LHCN-M2 (cell line): ENCODE measurements at places on chromosomes 2 and 18. TPM values are rescaled to one million over a fixed set of nuclear protein-coding genes. Genes with fewer than 3 reads are reported as not detected.
A peak's percentile ranks its signal among the peaks of the same experiment; 100 is the strongest.

DNA sequence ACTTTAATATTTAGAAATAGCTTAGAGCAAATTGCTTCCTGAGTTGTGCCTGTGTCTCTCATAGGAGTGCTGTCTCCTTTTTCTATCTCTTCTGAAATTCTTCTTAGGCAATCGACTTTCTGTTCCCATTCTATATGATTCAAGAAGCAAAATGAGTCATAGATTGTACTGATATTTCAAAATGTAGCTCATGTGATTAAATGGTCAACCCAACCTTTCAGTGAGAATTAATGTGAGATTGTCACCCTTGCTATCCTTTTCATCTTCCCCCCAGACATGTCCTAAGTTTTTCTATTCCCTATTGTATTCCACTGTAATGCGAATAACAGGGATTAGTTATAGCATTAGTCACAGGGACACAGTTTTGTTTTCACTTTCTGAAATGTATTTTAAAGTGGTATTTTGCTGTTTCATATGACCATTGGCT lies 413.6 kb downstream of the THSD7B start:
- peak; percentile 69 for DNase-seq

- no peak for DNase-seq
These were observed 54.6 kb downstream of the GATA6 start for GRCh38 chr18:22223965-22224322.

DNA sequence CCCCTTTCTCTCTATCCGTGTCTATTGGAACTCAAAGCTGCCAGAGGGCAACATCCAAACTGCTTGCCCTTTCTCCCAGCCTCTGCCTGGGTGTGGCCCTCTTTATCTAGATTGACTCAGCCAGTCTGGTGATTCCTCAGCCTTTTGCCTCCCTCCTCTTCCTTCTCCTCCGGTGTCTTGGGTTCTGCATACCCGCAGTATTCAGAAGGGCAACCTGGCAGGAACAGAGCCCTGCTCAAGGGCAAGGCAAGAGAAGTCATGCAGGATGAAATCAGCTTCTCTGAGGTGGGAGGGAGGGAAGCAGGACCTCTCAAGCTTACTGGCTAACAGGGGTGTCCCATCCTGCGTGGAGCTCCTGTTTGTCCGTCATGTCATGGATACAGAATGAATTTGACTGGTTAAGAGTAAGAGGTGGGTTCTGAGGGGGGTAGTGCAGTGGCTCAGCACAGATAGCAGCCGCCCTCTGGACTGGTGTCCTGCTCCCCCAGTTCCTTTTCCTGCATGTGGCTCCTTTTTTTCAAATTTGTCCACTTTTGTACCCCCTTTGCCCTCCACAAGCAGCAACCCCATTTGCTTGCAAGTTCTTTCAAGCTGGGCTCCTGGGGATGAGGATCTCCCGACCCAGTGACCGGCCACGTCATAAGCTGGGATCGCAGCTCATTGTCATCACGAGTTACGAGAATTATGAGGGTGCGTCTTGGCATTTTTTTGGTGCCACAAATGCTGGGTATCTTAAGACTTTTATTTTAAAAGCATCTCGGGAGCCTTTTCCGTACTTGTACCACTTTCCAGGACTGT lies 154.1 kb downstream of the FHOD3 start:
- DNase-seq: no peak

GRCh38 chr2:207873794-207874193 lies 104.1 kb upstream of the FZD5 start:
- DNase-seq: no peak

DNA sequence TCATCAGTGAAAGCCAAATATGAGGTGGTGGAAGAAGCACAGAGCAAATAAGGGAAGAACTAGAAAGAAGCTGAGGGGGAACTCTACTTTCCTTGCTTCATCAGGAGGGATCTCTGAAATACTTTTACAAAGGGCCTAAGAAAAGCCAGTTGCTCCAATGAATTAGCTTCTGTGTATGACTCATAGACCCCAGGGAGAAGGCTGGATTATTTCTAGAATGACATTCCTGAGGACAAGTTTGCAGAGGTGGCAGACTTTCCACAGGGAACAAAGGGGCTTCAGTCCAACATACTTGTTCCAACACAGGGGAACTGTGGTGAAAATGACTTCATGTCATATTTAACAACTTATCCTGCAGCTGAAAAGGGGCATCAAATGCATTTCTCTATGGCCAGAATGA lies 29.0 kb downstream of the DOK1 start:
- DNase-seq: peak; percentile 86

DNA sequence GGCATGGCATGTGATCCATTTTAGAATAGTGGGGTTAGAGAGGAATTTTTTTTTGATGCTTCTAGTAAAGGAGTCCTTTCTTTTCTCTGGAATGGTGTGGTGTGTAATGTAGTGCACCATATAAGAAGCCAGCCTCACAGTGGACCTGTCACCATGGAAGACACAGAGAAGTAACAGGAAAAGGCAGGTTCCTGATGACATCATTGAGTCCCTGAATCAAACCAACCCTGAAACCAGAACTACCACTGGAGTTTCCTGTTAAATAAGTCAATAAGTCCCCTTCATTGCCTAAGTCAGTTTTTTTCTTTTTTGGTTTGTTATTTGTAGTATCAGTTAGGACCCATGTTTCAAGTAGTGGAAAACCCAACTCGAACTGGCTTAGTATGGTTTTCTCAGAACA lies 11.9 kb downstream of the ADCYAP1 start:
- DNase-seq: no peak

The PROM2 gene
- total RNA-seq: 0.06 TPM in 2 replicates

- DNase-seq: no peak
These were observed 543.7 kb downstream of the XIRP2 start for GRCh38 chr2:167431949-167432348.

DNA sequence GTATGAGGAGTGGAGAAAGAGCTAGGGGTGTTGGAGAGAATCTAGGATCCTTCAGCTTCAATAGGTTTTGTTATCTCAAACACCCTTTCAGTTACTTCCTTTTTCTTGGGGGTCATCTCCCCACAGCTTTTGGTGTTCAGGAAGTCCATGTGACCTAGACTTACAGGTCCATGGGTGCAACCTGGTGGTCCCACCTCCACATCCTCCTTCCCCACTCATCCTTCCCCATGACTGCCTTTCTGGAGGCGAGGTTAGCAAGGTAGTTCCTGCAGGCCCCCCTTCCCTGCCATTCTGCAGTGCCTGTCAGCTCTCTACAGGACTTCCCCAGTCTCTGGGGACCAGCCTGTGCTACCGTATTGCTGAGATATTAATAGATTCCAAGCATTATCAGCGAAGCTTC lies 107.6 kb downstream of the TMEM17 start:
- no peak for DNase-seq

- no peak for DNase-seq
These were observed 2.8 kb downstream of the SLC30A6 start for GRCh38 chr2:32168513-32168912.

The THADA gene
- total RNA-seq: 16.4 and 20.2 TPM in 2 replicates

GRCh38 chr2:173196080-173196479 lies 120.4 kb downstream of the MAP3K20 start:
- no peak for DNase-seq

The RMDN2 gene
- total RNA-seq: 4.9 and 6.5 TPM in 2 replicates

- no peak for DNase-seq
These were observed 77.0 kb upstream of the ST8SIA5 start for GRCh38 chr18:46833899-46834298.

DNA sequence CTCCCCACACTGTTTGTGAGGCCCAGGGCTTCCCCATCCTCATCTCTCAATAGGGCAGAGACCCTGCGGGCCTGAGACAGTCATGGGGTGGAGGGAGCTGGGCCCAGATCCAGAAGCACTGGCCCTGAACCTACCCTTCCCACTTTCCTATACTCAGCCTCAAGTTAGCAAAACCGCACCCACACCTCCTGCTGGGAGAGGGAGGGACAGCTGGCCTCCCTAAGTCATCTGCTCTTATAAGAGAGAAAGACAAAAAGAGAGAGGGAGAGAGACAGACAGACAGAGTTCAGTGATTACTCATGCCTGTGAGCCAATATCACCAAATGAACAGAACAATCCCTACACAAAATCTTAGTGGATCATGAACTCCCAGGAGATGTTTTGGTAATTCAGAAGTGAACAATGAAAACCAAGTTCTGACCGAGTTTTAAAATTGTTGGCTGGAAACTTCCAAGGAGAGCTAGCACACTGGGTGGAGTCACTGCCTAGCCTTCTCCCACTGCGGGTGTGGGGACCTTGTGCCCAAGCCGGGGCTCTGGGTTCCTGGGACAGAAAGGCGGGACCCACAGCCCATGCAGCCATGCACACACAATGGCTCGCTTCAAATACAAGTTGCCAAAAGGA lies 130.5 kb downstream of the PXDN start:
- peak; percentile 83 for DNase-seq

The TSPYL6 gene
- not detected in 2 replicates for total RNA-seq

The ALPI gene
- not detected in 2 replicates for total RNA-seq

DNA sequence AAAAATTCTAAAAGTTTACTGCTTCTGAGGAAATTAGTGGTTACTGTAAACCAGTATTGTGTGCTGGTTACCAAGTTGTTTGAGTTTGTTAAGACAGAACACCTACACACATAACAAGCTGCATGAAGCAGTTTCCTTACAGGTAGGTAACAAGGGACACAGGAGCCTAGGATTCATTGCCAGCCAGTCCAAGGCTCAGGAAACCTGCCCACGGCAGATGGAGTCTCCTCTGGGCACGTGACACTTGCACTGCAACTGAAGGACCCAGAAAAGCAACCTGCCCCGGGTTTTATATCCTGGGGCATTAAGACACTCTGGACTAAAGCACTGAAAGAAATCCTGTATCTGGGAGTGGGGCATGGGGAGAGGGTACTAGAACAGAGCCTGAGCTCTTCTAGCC lies 639.3 kb downstream of the ADCYAP1 start:
- DNase-seq: no peak

DNA sequence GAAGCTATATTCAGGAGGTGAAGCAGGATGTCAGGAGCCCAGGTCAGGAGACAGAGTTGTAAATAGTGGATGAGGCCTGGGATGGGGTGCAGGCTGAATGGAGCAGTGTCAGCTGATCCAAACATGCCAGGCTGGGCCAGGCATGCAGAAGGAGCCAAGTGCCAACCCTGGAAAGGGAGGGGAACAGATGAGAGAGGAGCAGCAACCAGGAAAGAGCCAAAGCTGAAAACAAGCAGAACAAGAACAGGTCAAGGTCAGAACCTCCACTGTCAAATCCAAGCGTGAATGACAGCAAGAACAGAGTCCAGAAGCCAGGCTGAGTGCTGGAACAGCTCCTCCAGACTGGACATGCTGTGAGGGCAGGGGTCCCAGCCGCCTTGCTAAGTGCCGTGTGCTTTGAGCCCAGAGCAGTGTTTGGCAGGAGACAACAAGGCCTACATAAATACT lies 49.2 kb upstream of the PPP1CB start:
- no peak for DNase-seq

DNA sequence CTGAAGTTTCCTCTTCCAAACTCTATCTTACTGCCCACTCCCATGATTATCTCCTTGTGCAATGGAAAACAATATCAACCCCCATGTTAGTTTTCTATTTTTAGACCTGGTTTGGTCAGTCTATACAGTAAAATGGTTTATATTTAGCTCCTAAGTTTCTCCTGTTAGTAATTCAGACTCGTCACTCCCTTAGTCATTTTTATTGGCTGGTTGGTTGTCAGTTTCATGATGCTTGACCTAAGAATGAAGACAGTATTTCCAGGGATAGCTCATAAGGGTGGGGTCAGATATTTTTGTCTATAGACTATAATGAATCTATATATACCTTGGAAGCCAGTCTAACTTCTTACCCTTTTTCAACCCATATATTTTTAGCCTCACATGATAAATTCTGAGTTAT lies 61.4 kb upstream of the NEUROD1 start:
- peak; percentile 35 for DNase-seq

The USP40 gene
- 28.5 and 30.0 TPM in 2 replicates for total RNA-seq

DNA sequence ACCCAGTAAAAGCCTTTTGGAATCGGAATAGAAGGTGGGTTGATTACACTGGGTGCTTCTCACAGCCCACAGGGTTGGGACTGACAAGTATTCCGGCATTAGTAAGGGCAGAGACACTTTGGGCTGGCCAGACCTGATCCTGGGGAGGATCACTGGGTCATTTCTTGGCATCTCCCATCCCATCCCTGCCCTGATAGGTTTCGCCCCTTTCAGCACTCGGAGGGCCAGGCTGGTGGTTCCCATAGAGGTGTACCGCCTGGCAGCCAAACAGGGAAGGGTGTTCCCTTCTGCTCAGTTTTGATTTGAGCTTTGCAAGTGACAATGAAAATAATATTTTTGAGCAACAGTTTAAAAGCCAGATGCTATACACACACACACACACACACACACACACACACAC lies 37.3 kb downstream of the CYP1B1 start:
- DNase-seq: no peak

DNA sequence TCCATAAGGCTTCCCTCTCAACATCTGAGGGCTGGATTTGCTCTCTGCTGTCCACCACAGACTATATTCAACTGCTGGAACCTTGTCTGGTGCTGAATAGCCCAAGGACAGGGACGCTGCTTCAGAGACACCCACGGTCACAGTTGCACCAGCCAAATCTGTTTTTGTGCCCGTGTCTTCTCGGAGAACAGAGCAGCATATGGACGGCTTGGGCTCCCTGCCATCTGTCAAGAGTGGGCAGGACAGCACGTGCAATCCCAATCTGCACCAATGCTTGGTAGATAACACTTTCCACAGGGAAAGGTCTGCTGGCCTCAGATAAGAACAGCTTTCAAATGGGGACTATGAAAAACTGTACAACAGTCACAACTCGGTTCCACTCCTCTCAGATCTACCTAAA lies 466.1 kb downstream of the TGIF1 start:
- DNase-seq: no peak

GRCh38 chr2:168699844-168700417 lies 102.5 kb upstream of the NOSTRIN start:
- peak; percentile 42 for DNase-seq

DNA sequence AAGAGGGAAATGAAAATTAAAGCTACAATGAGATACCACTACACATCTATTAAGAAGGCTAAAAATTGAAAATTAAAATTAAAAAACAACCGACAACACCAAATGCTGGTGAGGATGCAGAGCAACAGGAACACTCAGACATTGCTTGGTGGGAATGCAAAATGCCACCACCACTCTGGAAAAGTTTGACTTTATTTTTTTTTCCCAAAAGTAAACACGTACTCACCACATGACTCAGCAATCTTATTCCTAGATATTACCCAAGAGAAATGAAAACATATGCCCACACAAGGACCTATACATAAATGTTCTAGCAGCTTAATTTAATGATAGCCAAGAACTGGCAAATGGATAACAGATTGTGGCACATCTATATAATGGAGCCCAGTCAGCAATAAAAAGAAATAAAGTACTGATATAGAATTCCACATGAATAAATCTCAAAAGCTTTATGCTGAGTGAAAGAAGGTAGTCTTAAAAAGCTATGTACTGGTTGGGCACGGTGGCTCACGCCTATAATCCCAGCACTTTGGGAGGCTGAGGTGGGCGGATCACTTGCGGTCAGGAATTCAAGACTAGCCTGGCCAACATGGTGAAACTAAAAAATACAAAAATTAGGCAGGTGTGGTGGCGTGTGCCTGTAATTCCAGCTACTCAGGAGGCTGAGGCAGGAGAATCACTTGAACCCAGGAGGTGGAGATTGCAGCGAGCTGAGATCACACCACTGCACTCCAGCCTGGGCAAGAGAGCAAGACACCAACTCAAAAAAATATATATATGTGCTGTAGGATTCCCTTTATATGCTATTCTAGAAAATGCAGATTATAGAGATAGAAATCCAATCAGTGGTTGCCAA lies 4.2 kb upstream of the PROC start:
- DNase-seq: peak; percentile 81
